Fibroblast of skin of back (primary cell): ENCODE measurements at places on chromosomes 5 and 9.

- peak; percentile 78 for DNase-seq
These were observed 87.6 kb upstream of the RPS23 start for GRCh38 chr5:82365744-82366228.

- no peak for DNase-seq
These were observed 5.6 kb downstream of the ADGRD2 start for GRCh38 chr9:124455820-124456219.

DNA sequence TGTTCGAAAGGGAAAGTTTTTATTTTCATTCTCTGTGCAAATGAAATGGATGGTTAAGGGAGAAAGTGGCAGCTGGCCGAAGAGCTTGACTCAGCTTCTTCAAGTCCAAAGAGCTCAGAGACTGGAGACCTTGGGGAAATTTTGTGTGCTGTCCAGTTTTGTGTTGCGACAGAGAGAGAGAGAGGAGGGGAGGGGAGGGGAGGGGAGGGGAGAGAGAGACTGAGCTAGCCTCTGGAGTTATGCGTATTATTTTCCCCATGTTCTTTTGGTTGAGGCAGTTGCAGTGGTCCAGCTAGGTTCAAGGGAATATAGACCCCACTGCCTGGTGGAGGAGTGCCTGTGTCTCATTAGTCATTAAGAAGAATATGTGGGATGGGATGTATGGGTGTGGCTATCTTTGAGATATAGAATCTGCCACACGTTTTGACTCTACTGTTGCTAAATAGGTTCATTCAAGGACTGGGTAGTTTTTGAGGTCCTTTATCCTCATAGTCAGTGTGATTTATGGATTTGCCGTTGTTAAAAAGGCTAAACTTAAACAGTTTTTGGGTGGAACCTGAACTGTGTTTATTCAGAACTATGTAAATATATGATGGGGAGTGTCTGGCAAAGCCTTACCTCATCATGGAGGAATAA lies 69.7 kb downstream of the ARHGAP26 start:
- no peak for DNase-seq

- DNase-seq: peak; percentile 29
These were observed 135.1 kb upstream of the ELL2 start for GRCh38 chr5:96096724-96097123.

GRCh38 chr5:5536871-5537270 lies 114.4 kb downstream of the ICE1 start:
- DNase-seq: no peak
